ENCODE measurements at places on chromosomes 16 and 17.

DNA sequence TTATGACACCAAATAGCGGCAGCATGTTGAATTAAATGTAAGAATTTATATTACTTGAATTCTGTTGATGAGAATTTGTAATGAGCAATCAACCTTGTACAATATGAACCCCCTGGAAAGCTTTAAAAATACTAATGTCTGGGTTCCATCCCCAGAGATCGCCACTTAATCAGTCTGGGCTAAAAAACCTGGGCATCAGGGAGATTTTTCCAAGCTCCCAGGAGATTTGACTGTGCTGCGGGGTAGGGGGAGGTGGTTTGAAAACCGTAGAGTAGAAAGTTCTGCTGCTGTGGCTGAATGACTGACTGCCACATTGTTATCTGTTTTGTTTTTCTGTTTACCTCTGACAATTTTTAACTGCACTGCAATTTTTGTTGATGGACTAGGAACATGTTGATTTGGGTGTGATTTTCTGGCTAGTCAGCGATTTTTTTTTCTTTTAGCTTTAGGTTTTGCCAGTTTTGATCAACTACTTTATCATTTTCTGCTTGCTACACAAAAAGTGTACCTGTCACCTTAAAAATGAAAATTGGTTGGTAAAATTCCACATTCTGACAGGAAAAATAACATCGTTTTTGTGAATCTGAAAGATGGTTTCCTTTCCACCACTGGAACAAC is 79.3 kb downstream of the PCTP start:
- DNase-seq = no peak

- DNase-seq = no peak
These were observed 192.9 kb upstream of the C17orf78 start for GRCh38 chr17:37182786-37183465.

DNA sequence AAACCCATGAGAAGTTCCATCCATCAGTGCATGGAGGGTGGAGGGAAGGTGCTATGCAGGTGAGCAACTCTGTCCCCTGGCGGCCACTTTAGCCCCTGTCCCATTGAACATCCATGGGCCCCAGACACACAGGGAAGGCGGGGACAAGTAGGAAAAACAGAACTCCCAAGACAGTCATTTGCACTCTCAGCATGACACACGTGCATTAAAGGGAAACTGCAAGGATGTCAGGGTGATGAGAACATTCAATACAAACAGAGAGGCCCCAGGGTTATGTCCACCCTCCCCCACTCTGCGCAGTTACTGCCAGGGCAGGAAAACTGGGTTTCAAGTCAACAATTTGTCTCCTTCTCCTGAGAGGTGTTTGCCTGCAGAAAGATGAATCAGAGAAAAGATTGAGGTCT is 44.0 kb upstream of the AKTIP start:
- DNase-seq = no peak

DNA sequence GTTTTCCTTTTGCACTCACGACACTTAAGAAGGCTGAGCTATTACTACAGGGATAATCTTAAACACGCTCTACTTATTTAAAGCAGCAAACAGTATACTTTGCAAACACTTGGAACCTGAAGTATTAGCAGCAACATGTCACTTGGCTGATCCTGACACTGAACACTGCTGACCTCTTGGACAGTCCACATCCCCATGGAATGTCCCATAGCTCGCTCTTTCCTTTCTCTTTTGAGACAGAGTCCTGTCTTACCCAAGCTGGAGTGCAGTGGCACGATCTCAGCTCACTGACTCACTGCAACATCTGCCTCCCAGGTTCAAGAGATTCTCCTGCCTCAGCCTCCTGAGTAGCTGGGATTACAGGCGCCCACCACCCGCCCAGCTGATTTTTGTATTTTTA is 26.4 kb downstream of the SMYD4 start:
- no peak for DNase-seq

GRCh38 chr16:69818891-69819545 is 56.9 kb downstream of the WWP2 start:
- no peak for DNase-seq

DNA sequence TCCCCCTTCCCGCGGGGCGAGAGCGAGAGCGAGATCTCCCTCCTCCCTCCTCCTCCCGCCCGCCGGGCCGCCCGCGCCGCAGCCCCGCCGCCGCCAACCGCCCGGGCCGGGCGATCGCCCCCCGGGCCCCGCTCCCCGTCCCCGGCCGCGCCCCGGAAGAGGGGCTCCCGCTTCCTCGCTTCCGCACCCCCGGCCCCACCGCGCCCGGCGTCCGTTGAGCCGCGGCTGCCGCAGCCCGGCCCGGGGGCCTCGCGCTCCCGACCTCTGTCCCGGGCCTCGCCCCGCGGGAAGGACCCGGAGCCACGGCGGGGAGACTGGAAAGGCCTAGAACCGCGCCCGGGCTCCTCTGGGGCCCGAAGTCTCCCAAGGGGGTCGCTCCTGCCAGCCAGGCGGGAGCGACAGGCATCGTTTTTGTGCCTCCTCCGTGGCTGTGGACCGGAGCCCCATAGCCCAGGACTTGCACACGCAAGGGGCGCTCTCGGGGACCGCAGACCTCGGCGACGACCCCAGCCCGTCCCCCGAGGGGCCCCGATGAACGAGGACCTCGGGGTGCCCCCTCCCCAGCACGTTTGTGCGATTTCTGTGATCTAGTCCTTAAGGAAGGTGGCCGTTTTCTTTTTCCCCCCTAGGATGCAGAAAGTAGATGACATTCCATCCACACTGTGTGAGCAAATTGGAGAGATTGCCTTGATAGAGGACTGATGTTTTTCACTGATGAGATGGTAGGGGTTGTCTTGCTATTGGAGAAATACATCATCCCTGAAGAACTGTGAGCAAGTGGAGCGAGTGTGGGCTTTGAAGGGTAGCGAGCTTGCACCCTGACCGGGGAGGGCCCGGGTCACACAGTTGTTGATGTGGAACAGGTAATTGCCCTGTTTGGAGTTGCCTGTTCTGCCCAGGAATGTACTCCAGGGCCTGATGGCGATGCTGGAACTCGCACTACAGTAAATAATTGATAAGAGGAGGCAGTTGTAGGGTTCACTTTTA is 611 bp downstream of the BANP start:
- peak; percentile 44 for DNase-seq

DNA sequence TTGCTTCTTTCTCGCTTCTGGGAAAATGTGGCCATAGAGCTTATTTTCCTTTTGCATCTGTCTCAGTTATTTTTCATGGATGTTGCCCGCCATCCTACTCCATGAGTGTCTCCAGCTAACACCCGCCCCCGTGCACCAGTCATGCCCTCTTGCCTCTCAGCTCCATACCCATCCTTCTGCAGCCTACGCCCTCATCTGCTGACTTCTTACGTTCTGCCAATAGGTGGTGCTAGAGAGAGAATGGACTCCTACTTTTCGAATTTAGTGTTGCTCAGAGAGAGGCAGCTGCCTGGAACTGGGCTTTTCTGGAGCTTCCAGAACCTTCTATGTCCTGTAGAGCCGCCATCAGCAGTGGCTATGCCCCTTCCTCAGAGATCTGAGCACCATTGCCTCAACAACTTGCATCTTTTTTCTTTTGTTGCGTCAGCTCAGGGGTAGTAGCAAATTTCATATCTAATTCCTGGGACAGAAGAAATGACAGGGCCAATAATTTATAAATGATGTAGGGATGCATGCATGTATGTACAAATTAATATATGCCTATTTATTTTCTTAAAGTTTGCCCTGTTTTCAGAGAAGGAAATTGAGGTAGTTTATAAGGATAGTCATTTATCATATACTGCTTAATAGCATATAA is 119.7 kb upstream of the MYOCD start:
- DNase-seq = peak; percentile 20

DNA sequence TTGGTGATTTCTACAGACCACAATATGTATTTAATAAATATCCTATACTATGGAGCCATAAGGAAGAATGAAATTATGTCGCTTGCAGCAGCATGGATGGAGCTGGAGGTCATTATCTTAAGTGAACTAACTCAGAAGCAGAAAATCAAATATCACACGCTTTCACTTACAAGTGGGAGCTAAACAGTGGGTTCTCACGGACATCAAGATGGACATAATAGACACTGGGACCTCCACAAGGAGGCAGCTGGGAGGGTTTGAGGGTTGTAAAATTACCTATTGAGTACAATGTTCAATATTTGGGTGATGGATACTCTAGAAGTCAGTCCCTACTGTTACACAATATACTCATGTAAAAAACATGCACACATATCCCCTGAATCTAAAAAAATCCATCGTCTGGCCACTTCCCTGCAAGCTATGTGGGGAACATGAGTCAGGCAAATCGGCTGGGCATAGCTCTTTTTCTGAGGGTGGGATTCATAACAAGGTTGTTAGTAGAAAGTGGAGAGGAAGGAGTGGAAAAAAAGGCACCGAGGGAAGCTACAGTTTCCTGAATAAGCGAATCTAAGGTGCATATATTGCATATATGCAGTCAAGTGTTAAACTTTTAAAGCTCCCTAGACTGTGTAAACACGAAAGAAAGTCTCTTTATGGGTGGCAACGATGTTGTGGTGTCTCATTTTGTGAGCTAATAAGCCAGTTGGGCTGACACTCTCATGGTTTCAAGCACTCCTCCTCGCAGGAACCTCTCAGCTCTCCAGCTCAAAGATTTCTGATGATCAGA is 135.2 kb upstream of the CPHXL start:
- DNase-seq = no peak

GRCh38 chr17:45646288-45646988 is 137.7 kb upstream of the CRHR1 start:
- DNase-seq = no peak

DNA sequence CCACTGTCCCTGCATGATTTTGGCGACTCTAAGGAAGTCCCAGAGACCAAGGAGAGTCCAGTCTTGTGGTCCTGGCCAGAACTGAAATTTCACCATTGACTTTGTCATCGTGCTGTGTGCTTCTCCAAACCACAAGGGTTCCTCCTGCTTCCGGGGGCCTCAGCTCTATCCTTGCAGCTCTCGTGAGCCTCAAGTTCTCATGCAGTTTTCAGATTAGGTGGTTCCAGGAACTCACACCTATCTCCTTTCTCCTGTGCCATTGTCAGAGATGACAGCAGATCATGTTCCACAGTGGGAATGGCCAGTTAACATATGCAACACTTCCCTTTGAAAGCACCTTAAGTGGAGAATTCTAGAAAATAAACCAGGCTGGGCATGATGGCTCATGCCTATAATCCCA is 97.9 kb upstream of the CRHR1 start:
- no peak for DNase-seq

DNA sequence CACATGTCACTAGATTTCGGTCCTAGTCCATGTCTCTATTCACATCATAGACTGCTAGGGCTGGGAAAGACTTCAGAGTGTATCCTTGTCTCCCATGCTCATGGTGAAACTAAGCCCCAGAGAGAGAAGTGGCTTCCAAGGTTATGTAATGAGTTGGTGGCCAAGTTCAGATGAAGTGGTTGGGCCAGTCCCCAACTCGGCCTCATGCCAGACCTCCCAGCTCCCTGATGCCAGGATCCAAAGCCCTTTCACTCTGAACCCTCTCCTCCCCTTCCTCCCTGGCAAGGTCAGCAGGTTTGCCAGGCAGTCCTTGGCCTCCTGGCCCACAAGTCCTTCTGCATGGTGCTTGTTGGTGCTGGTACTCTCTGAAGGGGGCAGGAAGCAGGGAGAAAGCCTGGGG is 189.7 kb downstream of the AXIN2 start:
- DNase-seq = no peak

DNA sequence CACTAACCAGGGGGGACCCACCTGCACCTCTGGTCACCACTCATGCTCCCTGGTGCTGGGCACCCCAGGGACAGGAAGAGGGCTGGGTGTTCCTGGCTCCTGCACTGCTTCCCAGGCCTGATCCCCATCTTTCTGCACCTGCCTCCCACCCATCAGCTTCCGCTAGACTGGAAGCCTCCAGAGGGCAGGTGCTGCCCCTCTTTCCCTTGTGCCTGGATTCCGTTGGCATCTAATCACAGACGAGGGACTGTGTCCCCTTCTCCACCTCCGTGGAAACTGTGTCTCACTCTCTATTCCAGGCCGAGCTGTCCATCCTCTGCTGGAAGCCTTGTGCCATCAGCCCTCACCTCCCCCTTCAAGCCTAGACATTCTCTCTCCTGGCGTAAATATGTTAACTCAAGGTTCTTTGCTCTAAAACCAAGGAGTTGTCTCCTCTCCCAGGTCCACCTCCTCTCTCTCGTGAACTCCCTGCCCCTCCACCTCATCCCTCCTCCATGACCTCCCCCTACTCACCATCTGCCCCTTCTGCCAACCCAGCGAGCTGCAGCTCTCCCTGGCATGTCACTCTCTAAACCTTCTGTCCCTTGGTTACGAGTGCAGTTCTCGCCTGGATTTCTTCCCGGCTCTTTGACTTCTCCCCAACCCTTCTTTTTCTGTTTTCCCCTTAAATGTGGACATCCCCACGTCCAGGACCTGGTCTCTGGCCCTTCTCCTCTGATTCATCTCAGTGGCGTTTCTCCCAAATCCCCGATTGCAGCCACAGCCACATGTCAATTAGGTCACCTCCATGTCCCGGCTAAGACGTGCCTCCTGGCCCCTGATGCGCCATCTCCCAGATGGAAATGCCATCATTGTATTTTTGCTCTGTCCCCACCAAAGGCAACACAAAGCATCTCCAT is 107.7 kb downstream of the SEC14L1 start:
- DNase-seq = no peak

DNA sequence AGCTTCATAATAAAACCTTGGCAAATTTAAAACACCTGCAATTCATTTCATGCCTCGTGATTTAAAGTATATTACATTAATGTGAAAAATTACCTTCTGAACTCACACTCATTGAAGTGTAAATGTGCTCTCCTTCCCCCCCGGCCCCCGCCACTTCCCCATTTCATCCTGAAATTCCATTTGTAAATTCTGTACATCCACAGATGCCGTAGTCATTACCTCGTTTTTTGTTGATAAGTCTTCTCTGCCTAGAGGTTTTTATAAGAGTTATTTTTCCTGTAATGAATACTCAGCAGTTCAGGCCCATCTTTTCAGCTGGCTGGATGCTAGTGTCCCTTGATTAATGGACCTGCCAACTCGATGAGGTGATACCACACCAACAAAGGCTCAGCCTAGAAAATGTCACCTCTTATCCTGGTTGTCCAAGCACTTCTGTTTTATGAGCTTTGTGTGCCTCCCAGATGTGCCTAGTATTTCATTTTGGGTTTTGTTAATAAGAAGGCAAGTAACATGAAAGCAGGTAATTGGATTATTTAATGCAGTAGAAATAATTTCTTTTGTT is 64.8 kb upstream of the KIFC3 start:
- no peak for DNase-seq

GRCh38 chr17:1767358-1767757 is 5.5 kb downstream of the SERPINF1 start:
- no peak for DNase-seq

- no peak for DNase-seq
These were observed 550.0 kb upstream of the SALL1 start for GRCh38 chr16:51701025-51701424.

GRCh38 chr16:497258-497657 is 30.3 kb upstream of the CAPN15 start:
- no peak for DNase-seq

GRCh38 chr17:81665205-81666091 is 957 bp downstream of the OXLD1 start:
- DNase-seq = peak; percentile 81

- no peak for DNase-seq
These were observed 367.6 kb upstream of the ERCC4 start for GRCh38 chr16:13552062-13552959.

GRCh38 chr17:71032746-71033273 is 863.5 kb downstream of the KCNJ2 start:
- no peak for DNase-seq

Measured in activated T-cell treated with anti-CD3 and anti-CD28 coated beads, Interleukin-2, amount 50 U/mL, for 48 hours (primary cell).